ENCODE measurements at places on chromosomes 6 and 20.

DNA sequence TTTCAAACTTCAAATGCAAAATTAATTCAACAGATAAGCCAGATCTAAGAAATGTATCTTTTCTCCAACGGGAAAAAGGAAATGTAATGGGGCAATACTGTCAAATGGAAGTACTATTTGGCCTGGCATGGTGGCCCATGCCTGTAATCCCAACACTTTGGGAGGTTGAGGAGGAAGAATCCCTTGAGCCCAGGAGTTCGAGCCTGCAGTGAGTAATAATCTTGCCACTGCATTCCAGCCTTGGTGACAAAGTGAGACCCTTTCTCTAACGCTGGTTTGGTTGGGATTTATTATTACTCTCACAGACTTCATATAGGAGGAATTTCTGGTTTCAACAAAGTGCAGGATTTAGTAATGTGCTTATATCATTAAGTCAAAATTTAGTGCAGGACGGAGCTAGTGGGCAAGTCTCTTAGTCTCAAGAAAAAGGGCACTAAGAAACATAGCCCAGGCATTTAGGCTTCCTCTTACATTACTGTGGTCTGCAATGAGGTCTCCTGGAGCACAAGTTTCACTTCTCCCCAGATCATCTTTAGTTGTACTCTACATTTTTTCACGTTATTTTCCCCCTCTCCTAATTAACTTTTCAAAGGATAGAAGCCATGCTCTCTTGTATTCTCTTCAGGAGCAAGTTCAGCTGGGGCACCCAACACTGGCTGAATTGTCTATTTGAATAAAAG is 23.1 kb downstream of the TRIM27 start:
- DNase-seq, result no peak

GRCh38 chr6:14326774-14327173 is 209.2 kb downstream of the CD83 start:
- no peak for DNase-seq

DNA sequence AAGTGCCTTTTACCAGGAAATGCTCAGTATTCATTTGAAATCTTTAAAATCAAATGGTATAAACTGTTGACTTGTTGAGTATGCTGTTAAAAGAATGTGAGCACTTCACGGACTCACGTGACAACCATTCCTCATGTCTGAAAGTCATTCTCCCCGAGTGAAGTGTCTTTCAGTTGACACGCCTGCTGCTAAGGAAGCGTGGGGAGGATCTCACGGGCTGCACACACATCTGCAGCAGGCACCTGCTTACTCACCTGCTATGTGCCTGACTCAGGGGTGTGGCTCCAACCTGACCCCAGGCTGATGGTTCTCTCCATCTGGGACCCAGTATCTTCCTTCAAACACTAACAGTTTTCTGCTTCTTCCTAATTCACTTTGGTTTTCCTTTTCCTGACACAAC is 32.7 kb downstream of the WDR27 start:
- no peak for DNase-seq

- DNase-seq, result no peak
These were observed 22.1 kb upstream of the TINAG start for GRCh38 chr6:54286141-54286540.

DNA sequence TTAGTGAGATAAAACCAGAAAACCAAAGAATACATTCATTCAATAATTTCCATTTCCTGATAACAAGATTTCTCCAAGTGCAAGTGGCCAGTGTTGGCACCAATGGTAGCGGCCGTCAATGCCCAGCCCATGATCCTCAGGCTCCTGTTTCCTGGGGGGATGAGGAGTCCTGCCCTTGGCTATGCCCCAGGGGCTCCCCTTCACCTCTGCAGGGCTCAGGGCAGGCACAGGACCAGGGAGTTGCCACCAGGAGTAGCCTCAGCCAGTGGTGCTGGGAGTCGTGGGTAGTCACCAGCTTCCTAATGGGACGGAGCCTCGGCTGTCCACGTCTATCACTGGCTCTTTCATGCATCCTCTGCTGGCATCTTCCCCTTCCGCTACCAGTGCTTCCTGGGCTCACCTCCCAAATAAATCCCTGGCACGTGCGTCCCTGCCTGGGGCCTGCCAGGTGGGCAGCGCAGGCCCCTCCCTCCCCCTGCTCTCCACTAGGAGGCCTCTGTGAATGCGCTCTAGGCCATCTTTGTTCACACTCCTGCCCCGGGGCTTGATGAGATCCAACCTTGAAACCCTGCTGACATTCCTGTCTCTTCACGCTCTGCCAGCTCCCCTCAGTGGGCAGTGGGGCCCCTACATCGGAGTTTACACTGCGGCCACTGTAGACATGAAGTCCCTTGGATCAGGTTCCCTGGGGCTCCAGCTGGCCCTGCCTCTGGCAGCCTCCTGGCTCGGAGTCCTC is 215.7 kb downstream of the SYNDIG1 start:
- no peak for DNase-seq

DNA sequence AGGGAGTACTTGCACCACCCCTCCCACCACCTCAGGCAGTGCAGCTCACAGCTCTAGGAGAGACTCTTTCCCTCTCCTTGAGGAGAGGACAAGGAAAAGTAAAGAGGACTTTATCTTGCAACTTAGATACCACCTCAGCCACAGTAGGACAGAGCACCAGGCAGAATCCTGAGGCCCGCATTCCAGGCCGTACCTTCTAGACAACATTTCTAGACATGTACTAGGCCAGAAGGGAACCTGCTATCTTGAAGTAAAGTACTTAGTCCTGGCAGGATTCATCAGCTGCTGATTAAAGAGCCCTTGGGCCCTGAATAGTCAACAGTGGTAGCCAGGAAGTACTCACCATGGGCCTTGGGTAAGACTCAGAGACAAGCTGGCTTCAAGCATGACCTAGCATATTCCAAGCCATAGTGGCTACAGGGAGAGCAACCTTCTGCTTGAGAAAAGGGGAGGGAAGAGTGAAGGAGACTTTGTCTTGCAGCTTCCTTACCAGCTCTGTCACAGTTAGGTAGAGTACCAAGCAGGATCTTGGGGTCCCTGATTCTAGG is 384.4 kb upstream of the RNF217 start:
- peak; percentile 64 for DNase-seq

DNA sequence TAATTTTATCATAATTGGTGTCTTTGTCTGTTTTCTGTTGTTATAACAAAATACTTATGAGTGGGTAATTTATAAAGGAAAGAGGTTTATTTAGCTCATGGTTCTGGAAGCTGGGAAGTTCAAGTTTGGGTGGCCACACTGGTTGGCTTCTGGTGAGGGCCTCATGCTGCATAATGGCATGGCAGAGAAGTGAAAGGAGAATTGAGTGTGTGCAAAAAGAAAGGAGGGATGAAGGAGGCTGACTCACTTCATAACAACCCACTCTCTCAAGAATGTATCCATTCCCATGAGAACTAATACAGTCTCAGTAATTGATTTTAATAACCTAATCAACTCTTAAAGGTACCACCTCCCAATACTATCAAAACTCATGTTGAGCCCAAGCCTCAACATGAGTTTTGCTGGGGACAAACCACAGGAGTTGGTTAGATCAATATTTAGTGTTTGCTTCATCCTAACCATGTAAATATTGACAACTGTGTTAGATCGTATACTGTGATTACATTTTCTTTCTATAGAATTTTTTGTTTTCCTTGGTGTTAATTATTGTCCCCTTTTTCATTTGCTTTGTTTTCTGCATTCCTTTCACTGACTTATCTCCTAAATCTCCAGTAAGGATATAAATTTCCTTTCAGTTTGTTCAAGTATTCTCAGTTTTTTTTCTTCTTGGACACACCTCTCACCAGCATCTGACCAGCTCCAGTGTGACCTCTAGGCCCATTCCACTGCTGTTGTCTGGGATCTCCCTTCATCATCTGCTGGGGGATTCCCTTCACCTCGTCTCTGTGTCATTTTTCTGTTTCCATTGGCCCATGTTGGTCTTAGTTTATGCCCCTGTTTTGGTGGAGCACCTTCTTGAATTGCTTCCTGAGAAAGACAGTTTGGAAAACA is 54.8 kb upstream of the SCGN start:
- no peak for DNase-seq

GRCh38 chr6:39902786-39903465 is 31.3 kb downstream of the MOCS1 start:
- no peak for DNase-seq

DNA sequence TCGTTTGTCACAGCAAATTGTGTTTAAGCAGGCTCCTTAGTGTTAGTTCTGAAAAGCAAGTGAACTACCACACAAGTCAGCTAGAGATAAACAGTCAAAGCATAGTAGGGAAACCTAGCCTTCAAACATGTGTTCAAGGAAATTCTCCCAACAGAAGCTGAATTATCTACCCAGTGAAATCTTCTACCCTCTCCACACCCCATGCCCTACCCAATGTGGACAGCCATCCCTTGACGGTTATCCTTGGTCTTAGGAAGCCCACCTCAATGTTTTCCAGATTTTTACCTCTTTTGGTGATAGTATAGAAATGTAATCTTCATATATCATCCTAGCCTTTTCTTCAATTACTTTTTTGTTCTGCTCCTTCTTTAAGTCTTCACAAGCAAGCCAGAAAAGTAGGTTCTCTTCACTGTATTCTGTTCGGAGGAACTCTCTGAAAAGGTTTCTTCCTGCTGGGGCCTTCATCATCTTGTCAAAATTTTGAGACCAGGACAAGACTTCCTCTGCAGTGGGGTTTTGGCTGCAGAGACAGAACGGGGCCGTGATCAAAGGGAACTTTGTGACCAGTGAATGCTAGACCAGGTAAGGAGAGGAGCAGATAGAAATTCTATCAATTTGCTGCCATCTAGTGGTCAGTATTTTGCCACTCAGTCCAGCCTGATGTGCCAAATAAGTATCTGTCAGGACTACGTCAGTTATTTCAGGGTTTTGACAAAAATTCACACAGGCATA is 21.6 kb upstream of the MTRF1L start:
- DNase-seq, result peak; percentile 7

- no peak for DNase-seq
These were observed 586.5 kb downstream of the EPM2A start for GRCh38 chr6:145148776-145149175.

DNA sequence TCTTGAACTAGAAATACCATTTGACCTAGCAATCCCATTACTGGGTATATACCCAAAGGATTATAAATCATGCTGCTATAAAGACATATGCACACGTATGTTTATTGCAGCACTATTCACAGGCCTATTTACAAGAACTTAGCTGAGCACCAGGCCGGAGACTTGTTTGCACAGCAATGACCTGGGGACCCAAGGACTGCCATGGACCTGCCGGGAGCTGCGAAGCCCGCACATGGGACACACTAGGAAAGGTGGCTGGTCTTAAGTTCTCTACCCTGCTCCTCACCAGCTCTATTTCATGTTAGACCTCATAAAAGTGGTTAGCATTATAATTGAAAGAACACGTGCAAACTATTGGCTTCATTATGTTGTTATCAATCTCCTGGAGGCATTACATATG is 70.4 kb upstream of the CST7 start:
- DNase-seq, result no peak

DNA sequence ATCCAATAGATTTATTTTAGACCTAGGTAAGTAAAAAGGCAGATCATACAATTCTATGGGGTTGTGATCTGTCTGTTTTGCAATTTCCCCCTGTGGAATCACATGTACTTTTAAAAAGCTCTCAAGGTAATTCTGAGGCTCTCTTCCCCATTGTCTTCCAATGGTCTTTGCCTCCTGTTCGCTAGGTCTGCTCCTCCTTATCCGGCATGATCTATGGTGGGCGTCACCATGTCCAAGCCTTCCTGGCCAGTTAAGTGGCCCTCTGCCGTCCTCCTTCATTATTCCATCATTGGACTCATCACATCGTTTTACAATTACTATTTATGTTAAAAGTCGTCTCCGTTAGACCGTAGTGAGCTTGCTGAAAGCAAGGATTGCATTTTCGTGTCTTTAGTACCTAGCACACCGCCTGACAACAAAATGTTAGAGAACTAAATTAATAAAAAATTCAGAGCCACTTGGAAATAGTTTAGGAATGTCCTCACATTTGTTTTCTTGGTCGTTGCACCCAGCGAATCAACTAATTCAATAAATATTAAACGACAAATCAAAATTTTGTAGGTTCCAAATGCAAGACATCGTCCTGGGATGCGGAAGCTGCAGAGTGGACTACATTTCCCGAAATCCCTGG is 2.2 kb upstream of the STXBP5 start:
- peak; percentile 12 for DNase-seq

GRCh38 chr20:61850457-61850856 is 215.2 kb downstream of the TAF4 start:
- no peak for DNase-seq

- DNase-seq, result no peak
These were observed 93.3 kb downstream of the PERP start for GRCh38 chr6:138013959-138014358.

DNA sequence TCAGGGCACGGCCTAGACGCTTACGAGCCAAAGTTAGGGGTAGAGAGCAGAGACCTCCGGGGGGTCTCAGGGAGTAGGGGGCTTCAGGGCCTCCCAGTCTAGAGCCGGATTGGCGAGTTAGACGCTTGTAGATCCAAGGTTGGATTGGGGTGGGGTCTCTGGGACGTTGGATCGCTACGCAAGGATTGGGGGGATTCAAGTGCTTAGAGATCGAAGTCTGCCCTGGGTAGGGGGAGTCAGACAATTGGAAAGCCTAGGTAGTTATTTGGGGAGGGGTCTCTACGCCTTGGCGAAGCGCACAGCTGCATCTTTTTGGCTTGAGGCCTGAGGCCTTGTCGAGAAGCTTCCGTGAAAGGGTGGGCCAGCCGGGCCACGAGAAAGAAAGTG is 469 bp downstream of the STX16 start:
- DNase-seq, result no peak

- DNase-seq, result no peak
These were observed 41.2 kb downstream of the ZHX3 start for GRCh38 chr20:41276317-41276751.

GRCh38 chr6:147806697-147807096 is 298.2 kb downstream of the SAMD5 start:
- no peak for DNase-seq

DNA sequence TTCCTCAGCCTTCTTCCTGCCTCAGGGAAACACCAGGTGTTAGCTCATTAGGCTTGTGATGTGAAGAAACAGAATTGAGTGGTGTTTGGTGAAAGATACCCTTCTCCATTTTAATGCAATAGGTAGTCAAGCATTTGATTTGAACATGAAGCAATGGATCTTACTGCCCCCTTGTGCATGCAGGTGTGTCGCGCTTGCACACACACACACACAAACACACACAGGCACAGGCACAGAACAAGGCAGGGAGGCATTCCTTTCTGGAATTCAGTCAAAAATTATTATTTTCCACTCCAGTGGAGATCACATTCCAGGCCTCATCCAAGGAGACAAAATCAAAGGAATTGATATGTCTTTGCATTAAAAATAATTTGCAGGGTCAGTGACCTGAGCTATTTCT is 667.0 kb upstream of the MARCKS start:
- no peak for DNase-seq

GRCh38 chr20:58585753-58586540 is 65.1 kb upstream of the STX16 start:
- DNase-seq, result no peak

- no peak for DNase-seq
These were observed 52.4 kb downstream of the NINL start for GRCh38 chr20:25532971-25533391.

- DNase-seq, result no peak
These were observed 5.9 kb upstream of the TUBB1 start for GRCh38 chr20:59013031-59013951.

GRCh38 chr6:56297022-56297989 is 49.9 kb upstream of the COL21A1 start:
- DNase-seq, result no peak

- DNase-seq, result no peak
These were observed 3.6 kb upstream of the ADGRG6 start for GRCh38 chr6:142297996-142298753.
